ENCODE measurements at places on chromosomes 6 and 20.

DNA sequence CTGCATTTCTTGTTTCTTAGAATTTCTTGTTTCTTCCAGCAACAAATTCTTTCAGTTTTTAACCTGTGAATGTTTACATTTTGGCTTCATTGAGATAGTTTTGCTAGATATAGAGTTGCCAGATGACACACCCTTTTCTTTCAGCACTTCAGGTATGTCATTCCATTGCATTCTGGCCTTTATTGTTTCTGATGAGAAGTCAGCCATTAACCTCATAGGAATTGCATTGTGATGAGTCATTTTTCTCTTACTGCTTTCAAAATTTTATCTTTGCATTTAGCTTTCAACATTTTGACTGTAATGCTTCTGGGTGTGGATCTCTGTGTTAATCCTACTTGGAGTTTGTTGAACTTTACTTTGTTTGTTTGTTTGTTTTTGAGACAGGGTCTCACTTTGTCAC, 440.3 kb upstream of the HS3ST5 start:
- peak; percentile 22 for DNase-seq

DNA sequence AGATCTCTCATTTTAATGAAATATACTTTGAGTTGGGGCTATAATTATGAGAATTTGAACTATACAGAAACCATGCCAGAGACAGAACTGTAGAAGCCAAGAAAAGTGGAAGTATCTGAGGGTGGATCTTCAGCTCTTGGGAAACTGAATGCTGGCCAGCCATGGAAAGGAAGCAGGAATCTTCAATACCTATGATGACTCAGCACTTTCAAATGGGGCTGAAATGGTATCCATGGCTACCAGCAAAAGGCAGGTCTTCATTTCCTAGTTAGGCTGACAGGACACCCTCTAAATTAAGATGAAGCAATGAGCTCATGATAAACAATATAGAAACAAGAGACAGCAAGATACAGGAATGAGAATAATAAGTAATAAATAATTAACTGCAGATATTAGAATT, 171.3 kb downstream of the COL21A1 start:
- DNase-seq, result no peak

DNA sequence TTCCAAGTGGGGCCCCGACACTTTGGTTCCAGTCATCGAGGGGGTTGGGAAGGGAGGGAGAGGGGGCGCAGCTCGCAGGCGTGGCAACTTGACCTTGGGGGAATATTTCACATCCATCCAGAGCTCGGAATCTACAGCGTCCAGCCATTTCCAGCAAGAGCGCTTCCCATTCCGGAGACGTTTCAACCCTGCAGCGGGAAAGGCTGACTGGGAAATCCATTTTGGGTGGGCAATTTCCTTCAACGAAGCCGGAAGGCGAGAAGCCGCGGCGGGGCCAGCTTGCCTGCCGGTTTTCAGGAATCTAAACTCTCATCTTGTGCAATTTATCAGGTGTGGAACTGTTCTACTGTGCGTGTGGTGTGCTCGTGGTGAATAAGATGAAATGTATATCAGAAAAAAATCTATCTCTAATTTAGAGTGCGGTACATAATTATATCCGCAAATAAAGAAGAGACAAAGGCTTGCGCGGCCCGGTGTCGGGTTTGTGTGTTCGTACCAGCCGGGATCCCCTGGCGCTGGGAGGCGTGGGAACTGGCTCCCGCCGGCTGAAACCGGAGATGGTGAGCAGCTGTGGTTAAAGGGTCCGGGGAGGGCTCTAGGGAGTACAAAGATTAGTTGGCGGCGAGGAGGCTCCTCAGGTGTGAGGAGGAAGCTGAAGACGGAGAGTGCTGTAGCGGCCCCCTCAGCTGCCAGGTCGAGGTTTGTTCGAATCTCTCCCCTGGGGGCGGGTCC, 4.8 kb downstream of the SLC32A1 start:
- DNase-seq, result peak; percentile 96

GRCh38 chr6:47371139-47371869, 61.6 kb upstream of the TNFRSF21 start:
- peak; percentile 44 for DNase-seq

GRCh38 chr6:92289831-92290230, 1129.5 kb downstream of the EPHA7 start:
- DNase-seq, result no peak

- DNase-seq, result no peak
Measured at GRCh38 chr6:42359021-42359420, 92.7 kb downstream of the TRERF1 start.

GRCh38 chr20:36004045-36004444, 35.7 kb downstream of the CNBD2 start:
- no peak for DNase-seq

DNA sequence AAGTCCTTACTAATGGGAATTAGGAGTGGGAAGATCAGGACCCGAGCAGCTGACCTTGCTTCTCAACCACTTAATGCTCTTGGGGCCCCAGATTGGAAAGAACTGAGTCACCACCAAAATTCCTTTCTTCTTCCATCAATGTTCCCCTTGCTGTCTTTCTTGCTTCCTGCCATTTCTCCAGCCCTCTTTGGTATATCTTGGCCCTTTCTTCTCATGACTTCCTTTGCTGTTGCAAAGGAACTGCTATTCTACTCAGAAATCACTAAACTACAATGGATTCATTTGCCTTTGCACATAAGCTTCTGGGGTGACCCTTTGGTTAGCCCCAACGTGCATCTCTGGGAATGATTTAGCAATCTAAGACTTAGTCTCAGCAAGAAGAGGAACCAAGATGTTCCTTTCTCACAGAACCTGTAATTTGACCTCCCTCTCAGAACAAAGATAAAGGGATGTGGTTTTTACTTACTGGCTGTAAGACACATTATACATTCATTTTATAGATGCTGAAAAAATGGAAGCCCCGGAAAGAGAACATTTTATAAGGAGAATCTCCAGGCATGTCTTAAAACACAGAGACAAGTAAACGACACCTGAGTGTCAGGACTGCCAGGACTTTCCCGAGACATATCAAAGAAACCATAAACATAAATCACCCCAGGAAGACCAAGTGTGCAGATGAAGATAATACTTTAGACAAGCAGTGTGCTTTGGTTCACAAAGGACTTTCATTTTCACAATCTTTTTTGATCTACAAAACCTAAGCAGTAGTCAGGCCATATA, 99.0 kb upstream of the TNFAIP3 start:
- no peak for DNase-seq
